Mesothelial cell of epicardium (in vitro differentiated cells): ENCODE measurements at places on chromosomes 5 and 9.

DNA sequence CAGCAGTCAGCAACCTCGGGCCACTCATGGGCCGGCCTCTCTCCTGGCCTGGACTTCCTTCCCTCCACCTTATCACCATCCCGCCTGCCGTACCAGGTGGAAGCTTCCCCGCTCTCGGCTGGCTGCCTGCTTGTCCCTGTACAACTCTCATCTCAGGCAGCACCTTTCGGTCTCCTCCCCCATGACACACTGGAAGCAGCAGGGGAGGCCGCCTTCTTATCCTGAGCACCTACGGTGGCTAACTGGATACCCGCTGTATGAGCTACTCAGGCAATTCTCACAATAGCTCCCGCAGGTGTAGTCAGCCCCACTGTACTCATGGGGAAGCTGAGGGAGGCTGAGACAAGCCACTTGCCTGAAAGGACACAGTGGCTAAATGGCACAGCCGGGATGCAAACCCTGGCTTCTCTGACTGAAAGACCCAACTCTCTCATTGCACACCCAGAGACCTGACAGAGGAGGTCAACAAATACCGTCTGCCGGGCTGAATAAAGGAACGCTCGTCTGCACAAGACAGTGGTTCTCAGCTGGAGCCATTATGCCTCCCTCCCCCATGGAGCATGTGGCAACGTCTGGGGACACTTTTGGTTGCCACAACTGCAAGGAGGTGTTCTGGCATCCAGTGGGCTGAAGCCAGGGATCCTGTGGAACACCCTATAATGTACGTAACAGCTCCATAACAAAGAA, 9.6 kb downstream of the STK10 start:
- H3K27ac ChIP-seq: no peak overlapping the region
- no peak overlapping the region for H3K4me3 ChIP-seq
- peaks cover 5% of the 10 kb centered on the region for H3K36me3 ChIP-seq
- DNase-seq: no peak
- no peaks in the 10 kb centered on the region for H3K27me3 ChIP-seq
- H3K4me1 ChIP-seq: peaks cover 18% of the 10 kb centered on the region

- DNase-seq: no peak
- H3K4me3 ChIP-seq: no peak overlapping the region
- peaks cover 33% of the 10 kb centered on the region for H3K4me1 ChIP-seq
- H3K36me3 ChIP-seq: no peaks in the 10 kb centered on the region
- H3K27ac ChIP-seq: no peak overlapping the region
Measured at GRCh38 chr9:88529496-88529895, 5.5 kb upstream of the NXNL2 start.

- H3K27me3 ChIP-seq: no peaks in the 10 kb centered on the region
- H3K36me3 ChIP-seq: no peaks in the 10 kb centered on the region
- no peak overlapping the region for H3K4me3 ChIP-seq
- no peak overlapping the region for H3K27ac ChIP-seq
- H3K4me1 ChIP-seq: no peaks in the 10 kb centered on the region
Measured at GRCh38 chr9:137982200-137982599, 104.6 kb downstream of the CACNA1B start.

- H3K4me3 ChIP-seq: peak overlapping the region; percentile 71
- no peak for DNase-seq
- peaks cover 36% of the 10 kb centered on the region for H3K4me1 ChIP-seq
- H3K27me3 ChIP-seq: no peaks in the 10 kb centered on the region
- H3K36me3 ChIP-seq: no peaks in the 10 kb centered on the region
Measured at GRCh38 chr5:150484964-150485692, 22.8 kb upstream of the NDST1 start.

DNA sequence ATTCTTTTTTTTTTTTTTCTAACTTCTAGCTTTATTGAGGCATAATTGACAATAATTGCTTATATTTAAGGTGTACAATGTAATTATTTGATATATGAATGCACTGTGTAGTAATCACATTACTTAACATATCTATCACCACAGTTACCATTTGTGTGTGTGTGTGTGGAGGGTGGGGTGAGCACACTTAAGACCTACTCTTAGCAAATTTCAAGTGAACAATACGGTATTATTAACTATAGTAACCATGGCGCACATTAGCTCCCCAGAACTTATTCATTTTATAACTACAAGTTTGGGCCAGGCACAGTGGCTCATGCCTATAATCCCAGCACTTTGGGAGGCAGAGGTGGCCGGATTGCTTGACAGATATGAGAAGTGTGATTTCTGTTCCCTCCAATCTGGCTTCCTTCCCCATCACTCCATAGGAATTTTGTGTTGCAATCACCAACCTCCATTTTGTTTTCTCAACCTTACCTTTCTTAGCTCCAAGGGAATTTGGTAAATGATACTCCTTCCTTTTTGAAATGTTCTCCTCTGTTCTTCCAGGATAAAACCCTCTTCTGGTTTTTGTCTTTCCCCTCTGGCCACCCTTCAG, 14.9 kb downstream of the TXN start:
- no peak overlapping the region for H3K27ac ChIP-seq
- H3K4me1 ChIP-seq: no peaks in the 10 kb centered on the region
- H3K4me3 ChIP-seq: no peak overlapping the region
- DNase-seq: no peak

DNA sequence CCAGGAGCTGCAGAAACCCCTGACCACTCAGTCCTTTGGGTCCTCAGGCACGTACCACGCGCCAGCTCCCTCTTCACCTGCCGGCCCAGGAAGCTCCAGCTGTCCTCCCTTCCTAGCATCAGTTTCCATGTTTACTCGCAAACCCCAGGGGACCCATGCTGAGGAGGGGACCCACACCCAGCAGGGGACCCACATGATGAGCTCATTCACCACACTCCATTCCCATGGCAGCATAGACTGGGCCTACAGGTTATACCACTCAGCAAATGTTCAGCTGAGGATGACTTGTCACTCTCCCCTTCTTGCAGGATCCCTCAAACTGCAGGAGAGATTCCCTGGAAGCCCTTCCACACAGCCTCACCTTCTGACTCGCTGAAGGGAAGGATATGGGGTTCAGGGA, 73.5 kb upstream of the GALNT10 start:
- peaks cover 3% of the 10 kb centered on the region for H3K27me3 ChIP-seq
- no peak overlapping the region for H3K27ac ChIP-seq
- DNase-seq: no peak
- H3K4me3 ChIP-seq: no peak overlapping the region
- H3K36me3 ChIP-seq: no peaks in the 10 kb centered on the region

- no peak overlapping the region for H3K27ac ChIP-seq
- H3K4me1 ChIP-seq: no peaks in the 10 kb centered on the region
- no peak overlapping the region for H3K4me3 ChIP-seq
- no peaks in the 10 kb centered on the region for H3K36me3 ChIP-seq
Measured at GRCh38 chr9:131833906-131834305, 94.0 kb upstream of the RAPGEF1 start.

GRCh38 chr5:20604992-20605391, 617.0 kb upstream of the CDH18 start:
- H3K4me3 ChIP-seq: no peak overlapping the region
- no peaks in the 10 kb centered on the region for H3K27me3 ChIP-seq
- H3K27ac ChIP-seq: no peak overlapping the region
- peaks cover 3% of the 10 kb centered on the region for H3K36me3 ChIP-seq
- no peak for DNase-seq

DNA sequence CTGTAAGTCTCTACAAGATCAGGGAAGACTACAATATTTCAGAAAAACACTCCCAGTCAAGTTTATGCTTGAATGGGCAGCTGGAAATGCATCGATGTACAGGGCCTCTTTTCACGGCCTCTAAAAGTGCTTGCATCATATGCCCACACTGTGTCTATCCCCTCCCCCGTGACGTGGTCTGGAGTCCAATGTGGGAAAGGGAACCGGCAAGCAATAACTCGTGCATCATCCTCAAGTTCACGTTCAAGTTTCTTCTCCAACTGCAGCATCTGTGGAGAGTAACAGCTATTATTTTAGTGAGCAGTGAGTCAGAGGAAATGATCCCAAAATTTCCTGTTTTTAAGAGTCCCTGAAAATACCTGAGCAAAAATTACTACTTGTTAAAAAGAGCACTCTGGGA, 22.3 kb downstream of the ATPSCKMT start:
- H3K27me3 ChIP-seq: no peaks in the 10 kb centered on the region
- H3K4me1 ChIP-seq: no peaks in the 10 kb centered on the region
- H3K36me3 ChIP-seq: peaks cover 28% of the 10 kb centered on the region
- no peak for DNase-seq
- H3K4me3 ChIP-seq: no peak overlapping the region
- H3K27ac ChIP-seq: no peak overlapping the region

- H3K4me3 ChIP-seq: no peak overlapping the region
- no peaks in the 10 kb centered on the region for H3K27me3 ChIP-seq
- H3K36me3 ChIP-seq: no peaks in the 10 kb centered on the region
Measured at GRCh38 chr9:530681-531080, 310.8 kb upstream of the DMRT1 start.

- H3K27me3 ChIP-seq: peaks cover 2% of the 10 kb centered on the region
- no peak overlapping the region for H3K4me3 ChIP-seq
- DNase-seq: no peak
- no peaks in the 10 kb centered on the region for H3K4me1 ChIP-seq
- no peak overlapping the region for H3K27ac ChIP-seq
- no peaks in the 10 kb centered on the region for H3K36me3 ChIP-seq
Measured at GRCh38 chr5:64451551-64451950, 54.3 kb upstream of the RGS7BP start.

DNA sequence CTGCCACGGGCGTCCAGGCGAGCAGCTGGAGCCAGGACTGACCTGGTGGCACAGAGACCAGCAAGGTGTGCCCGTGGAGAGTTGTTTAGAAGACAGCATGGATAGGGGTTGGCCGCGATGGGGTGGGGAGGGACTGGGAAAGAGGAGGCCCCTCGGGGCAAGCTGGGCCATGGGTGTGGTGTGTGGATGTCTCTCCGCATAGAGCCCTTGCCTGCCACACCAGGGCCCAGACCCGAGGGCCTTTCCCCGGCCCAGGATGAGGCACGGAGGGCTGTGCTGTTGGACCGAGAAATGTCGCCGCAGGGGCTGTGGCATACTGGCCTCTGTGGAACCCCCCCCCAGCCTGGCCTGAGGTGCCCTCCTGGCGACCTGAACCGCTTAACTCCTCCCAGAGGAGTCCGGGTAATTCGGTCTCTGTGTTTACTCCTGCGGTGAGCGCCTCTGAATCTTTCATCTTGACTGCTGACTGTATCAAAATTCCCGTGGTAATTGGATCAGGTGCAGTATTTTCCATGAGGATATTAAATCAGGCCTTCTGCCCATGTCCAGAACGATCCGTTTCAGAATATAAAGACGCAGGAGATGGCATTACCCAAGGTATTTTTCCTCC, 22.5 kb upstream of the LAMC3 start:
- no peak overlapping the region for H3K4me3 ChIP-seq
- no peak for DNase-seq
- H3K36me3 ChIP-seq: no peaks in the 10 kb centered on the region

GRCh38 chr5:180214870-180215770, 6.1 kb upstream of the RASGEF1C start:
- no peak overlapping the region for H3K27ac ChIP-seq
- no peak for DNase-seq
- H3K36me3 ChIP-seq: peaks cover 10% of the 10 kb centered on the region
- H3K4me3 ChIP-seq: no peak overlapping the region
- no peaks in the 10 kb centered on the region for H3K4me1 ChIP-seq
